Esophagus squamous epithelium (tissue), 5 donors: ENCODE measurements at places on chromosomes 12 and 14. TPM values are rescaled to one million over a fixed set of nuclear protein-coding genes. Genes with fewer than 3 reads are reported as not detected.

- no peak for DNase-seq
- H3K27me3 ChIP-seq, result no peaks in the 10 kb centered on the region
- H3K36me3 ChIP-seq, result no peaks in the 10 kb centered on the region
These were observed 54.2 kb upstream of the CERS5 start for GRCh38 chr12:50221228-50222008.

- H3K4me3 ChIP-seq, result no peak overlapping the region
- H3K27me3 ChIP-seq, result no peaks in the 10 kb centered on the region
- H3K27ac ChIP-seq, result no peak overlapping the region
- no peaks in the 10 kb centered on the region for H3K36me3 ChIP-seq
These were observed 267.6 kb upstream of the PRICKLE1 start for GRCh38 chr12:42857106-42857505.

DNA sequence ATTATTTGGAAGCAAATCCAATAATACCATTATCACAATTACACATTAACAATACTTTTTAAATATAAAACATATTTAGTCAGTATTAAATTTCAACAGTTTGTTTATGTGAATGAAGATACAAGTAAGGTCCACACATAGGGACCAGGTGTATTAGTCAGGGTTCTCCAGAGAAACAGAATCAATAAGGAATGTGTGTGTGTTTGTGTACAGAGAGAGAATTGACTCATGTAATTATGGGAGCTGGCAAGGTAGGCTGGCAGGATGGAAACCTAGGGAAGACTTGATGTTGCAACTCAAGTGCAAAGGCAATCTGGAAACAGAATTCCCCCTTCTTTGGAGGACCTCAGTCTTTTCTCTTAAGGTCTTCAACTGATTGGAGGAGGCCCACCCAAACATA lies 123.2 kb upstream of the OTX2 start:
- no peak for DNase-seq
- no peak overlapping the region for H3K4me3 ChIP-seq
- no peak overlapping the region for H3K27ac ChIP-seq
- H3K36me3 ChIP-seq, result no peaks in the 10 kb centered on the region

DNA sequence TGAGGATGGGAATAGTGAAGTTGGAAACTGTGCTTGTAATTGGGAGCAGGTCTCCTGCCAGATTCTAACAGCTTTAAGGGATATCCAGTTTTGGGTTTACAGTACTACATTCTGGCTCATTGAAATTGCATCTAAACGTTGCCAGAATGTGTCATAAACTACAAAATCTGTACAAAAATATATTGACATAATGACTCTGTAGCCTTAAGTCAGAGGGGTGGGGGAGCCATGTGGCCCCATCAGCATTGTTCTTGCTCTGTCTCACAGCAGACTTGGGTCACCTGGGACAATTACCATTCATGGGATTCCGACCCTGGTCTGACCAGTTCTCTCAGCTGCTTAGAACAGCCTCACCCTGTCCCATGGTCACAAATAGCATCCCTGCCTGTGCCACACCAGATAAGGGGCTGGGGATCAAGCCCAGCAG lies 43.3 kb upstream of the MED13L start:
- no peak for DNase-seq
- H3K27ac ChIP-seq, result peak overlapping the region; percentile 81
- peaks cover 18% of the 10 kb centered on the region for H3K4me1 ChIP-seq
- no peaks in the 10 kb centered on the region for H3K27me3 ChIP-seq

- H3K36me3 ChIP-seq, result no peaks in the 10 kb centered on the region
- H3K4me1 ChIP-seq, result no peaks in the 10 kb centered on the region
- no peak for DNase-seq
- H3K27me3 ChIP-seq, result no peaks in the 10 kb centered on the region
These were observed 5.2 kb upstream of the SLCO1A2 start for GRCh38 chr12:21339921-21340320.

DNA sequence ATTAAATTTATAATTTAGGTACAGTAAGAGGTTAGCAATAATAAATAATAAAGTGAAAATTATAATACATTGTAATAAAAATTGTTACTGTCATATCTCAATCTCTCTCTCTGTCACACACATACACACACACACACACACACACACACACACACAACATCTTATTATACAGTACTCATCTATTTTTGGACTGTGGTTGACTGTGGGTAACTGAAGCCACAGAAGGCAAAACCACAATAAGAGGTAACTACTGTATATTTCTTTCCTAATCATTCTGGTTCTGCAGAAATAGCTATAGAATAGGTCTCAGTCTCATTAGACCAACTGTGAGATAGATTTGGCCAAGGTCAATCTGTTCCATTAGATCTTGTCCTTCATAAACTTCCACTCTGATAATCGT lies 33.1 kb upstream of the PTPRO start:
- H3K4me1 ChIP-seq, result no peaks in the 10 kb centered on the region
- H3K4me3 ChIP-seq, result no peak overlapping the region
- H3K27ac ChIP-seq, result no peak overlapping the region
- no peaks in the 10 kb centered on the region for H3K27me3 ChIP-seq
- no peaks in the 10 kb centered on the region for H3K36me3 ChIP-seq

DNA sequence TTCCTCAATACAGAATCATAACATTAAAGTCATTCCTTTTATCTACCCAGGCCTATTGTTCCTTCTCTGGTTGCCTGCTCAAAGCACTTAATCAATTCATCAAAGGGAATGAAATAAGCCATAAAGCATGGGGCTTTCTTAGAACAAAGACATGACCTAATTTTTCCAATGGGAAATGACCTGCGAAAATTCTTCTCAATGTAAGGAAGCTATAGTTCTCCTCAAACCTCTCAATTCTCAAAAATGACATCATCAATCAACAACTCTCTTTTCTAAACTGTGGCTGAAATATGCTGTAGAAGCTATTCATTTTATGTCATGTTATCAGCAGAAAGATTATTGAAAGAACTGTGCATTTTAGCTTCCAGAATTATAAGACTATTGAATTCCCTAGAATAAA lies 116.0 kb upstream of the PTPRR start:
- no peaks in the 10 kb centered on the region for H3K4me1 ChIP-seq
- H3K27me3 ChIP-seq, result no peaks in the 10 kb centered on the region
- H3K4me3 ChIP-seq, result no peak overlapping the region
- no peak overlapping the region for H3K27ac ChIP-seq

- H3K27ac ChIP-seq, result no peak overlapping the region
- H3K4me3 ChIP-seq, result no peak overlapping the region
- no peak for DNase-seq
These were observed 168.9 kb upstream of the RASSF8 start for GRCh38 chr12:25789541-25789944.

- H3K36me3 ChIP-seq, result no peaks in the 10 kb centered on the region
- DNase-seq, result no peak
- no peak overlapping the region for H3K4me3 ChIP-seq
- H3K27me3 ChIP-seq, result no peaks in the 10 kb centered on the region
These were observed 25.6 kb upstream of the PCNX1 start for GRCh38 chr14:70881549-70882177.

TAMALIN gene
- 4.8 TPM for total RNA-seq

DCN gene
- total RNA-seq, result 1,296 TPM

PPFIA2 gene
- 2.3 TPM for total RNA-seq

SLC38A4 gene
- total RNA-seq, result 2.3 TPM

FGF23 gene
- total RNA-seq, result not detected
